RPMI8226 (cell line): ENCODE measurements at places on chromosomes 1 and 21.

DNA sequence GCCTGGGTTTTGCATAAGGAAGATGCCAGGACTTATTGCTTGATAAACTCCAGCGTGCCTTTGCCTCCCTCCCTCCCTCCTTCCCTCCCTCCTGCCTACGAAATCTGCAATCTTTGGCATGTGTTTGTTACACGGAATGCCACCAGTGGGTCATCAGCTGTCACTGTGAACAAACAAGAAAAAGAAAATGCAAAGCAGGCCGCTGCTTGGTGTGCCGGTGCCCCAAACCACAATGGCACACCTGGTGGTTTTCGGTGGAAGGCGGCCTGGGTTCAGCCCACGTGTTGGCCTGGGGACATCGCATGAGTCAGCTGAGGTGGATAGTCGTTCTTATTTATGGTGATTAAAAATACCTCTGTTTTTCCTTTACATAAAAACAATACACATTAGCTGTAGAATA is 16.3 kb upstream of the IFNLR1 start:
- peak; percentile 96 for DNase-seq

GRCh38 chr1:39833621-39834385 is 45.1 kb upstream of the BMP8B start:
- DNase-seq, result no peak

DNA sequence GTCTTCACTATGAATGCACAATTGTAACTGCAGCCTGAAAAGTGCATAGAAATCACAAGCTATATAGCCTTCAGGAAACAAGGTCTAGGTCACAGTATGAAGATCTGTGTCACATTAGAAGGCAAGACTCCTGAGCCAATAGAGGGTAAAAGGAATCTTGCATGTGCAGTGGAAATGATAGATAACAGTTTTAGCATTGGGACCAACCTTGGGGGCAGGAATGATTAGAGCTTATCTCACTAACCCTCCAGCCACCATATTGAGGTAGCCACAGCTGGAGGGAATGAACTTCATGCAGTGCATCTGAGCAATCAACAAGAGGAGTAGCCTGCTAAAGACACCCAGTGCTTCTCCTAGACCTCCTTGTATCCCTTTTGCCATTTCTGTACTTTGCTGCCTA is 390.1 kb downstream of the LTN1 start:
- no peak for DNase-seq

GRCh38 chr1:25802915-25803314 is 2.9 kb downstream of the SELENON start:
- no peak for DNase-seq

DNA sequence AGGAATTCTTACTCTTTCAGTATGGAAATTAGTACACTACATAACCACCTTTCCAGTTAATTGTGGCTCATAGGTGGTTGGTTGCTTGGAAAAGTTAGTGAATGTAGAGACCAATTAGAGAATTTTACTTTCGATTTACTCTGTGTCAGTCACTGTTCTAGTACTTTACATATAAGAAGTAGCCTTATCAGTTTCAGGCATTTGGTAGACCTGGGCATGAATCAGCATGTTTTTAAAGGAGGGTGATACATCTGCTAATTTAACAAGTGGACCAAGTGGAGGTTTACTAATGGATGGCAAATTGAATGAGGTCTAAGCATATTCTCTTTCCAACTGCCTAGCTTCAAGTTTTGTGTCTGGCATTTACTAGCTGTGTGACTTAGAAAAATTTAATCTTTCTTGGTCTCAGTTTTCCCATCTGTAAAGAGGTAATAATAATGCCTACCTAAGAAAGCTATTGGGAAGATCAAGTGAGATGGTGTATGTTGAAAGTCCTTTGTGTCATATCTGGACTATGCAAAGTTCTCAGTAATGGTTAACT is 1158.6 kb downstream of the PLA2G4A start:
- no peak for DNase-seq

- no peak for DNase-seq
Measured at GRCh38 chr1:116989835-116990234, 11.7 kb upstream of the CD101 start.

DNA sequence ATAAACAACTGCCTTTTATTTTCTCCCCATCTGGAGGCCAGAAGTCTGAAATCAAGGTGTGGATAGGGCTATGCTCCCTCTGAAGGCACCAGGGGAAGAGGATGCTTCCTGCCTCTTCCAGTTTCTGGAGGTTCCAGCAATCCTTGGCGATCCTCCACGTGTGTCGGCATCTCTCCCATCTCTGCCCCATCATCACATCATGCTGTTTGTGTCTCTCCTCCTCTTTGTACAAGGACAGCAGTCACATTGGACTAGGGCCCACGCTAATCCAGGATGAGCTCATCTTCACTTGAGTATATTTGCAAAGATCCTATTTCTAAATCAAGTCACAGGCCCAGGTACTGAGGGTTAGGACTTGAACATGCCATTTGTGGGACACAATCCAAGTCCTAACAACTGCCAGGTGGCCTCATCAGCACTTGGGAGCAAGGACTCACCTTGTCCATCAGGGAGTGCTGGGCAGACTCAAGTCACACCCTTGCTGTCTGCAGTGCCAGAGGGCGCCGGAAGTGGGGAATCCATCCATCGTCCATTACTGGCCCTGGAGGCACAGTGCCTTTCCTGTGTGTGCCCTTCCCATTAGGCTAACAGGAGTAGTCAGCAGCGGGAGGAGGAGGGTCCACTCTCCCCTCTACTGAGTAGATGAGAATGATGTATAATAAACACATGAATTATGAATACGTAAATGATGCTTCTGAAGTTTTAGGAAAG is 185.4 kb upstream of the AJAP1 start:
- no peak for DNase-seq

DNA sequence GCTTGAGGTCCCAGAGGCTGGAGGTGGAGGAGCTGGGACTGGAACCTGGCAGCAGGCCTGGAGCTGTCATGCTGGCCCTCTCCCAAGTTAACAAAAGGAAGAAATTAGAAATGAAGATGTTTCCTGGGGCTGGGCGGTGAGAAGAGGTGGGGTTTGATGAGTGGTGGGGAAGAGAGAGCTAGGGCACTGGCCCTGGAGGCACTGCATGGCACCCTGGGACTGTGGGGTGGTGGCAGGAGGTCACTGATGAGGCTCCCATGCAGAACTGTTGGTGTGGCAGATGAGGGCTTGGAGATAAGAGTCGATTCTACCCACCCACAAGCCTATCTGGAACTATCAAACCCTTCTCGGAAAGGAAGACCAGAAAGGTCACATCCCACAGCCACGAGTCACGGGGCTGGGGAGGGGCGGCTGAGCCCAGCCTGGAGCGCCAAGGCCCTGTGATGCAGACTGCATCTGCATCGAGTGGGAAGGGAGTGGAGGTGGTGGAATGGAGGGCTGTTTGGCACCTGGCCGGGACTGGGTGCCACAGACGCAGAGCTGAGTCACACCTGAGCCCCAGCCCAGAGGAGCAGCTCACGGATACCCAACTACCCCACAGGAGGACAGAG is 29.4 kb downstream of the MRPL37 start:
- DNase-seq, result no peak

DNA sequence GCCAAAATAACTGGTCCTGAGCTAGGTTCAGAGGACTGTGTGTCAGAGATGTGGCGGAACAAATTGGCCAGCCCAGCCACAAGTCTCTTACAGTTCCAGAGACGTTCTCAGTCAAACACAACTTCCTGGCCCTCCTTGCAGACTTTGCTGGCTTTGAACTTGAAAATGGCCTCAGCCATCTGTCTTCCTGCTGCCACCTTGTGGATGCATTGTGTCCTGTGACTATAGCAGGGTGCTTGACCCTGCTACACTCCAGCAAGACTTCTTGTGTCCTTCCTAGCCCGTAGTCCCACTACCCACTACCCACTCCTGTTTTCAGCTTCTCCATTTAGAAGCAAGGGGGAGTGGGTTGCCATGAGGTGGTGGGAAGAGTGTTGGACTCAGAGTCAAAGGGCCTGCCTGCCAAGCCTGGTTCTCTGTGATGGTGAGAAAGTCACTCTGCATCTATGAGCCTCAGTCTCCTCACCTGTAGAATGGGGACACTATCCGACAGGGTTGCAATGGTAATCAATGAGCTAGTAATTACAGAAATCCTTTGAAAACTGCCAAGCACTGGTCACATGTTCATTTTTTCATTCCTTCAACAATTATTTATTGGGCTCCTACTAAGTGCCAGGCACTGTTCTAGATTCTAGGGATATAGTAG is 109.9 kb downstream of the IGSF21 start:
- DNase-seq, result peak; percentile 75

DNA sequence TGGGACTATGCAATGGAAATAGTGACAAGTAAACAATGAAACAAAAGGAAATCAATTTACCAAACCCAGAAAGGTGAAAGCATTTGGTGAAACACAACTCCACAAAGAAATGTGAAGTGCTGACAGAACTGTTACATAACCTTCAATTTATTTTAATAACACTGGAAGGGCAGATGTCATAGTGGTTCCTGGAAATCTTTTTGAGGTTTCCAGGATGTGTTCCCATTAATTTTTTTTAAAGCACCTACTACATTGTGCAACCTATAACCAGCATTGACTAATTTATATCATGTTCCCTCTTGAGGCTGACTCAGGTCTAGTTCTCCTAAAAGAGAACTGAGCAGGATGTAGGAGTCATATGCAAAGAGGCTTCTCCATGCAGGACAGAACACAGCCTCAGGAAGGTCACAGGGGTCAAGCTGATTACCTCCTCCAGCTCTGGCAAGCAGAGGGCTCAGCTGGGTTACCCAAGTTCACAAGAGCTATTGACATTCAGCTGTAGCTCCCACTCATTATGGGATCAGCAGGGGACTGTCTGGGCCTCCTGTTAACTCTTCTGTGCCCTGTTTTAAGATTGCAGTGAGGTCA is 157.1 kb upstream of the NRIP1 start:
- peak; percentile 26 for DNase-seq

DNA sequence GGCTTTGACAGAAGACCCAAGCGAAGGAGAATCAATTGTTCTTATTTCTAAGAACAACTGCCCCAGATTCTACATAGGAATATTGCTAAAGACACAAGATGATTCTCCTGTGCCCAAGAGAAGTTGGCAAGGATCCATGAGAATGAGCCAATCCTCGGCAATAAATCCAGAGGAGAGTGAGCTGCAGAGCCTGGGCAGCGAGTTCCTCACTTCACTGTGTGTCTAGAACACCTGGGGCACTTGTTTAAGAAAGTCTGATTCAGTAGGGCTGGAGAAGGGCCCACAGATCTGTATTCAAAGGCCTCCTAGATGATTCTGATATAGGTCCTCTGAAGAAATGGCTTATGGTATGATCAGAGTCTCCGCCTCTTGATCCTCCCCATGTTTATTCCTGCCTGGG is 31.8 kb downstream of the GADD45A start:
- peak; percentile 22 for DNase-seq

GRCh38 chr1:111199881-111200801 is at the start of gene DENND2D:
Gene DENND2D (minus strand): TSS chr1:111200646. CDS start chr1:111200459, 187 bp downstream.
- DNase-seq, result peak; percentile 87

DNA sequence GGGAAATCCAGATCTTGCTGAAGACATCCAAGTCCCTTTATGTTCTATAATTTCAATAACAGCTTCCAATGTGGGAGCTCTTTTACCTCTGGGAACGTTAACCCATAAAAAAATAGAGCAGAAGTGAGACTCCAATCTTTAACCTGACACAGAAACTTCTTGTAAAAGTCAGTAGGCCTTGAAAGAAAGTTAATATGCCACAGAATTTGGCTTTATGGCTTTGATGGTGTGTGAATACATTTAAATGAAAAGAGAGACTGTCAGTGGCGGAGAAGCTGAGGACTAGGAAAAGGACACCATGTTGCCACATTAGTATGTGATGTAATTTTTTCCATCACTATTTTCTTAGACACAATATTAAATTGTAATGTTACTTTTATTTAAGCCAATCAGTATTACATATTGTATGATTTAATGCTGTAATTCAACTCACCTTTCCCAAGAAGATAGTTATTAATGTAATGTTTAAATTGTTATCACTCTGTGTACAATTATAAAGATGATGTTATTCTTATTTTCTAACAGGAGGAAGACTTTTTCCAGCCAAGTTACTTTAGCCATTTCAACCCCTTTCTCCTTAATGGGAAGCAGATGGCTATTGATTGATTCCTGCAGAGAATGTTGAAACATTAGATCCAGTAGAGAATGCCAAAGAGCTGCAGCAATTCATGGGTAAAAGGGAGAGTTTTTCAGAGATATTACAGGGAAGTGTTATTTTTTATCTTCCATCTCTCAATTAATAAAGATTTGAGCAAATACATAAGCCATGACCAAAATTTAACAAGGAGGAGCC is 17.5 kb upstream of the CLDN8 start:
- DNase-seq, result no peak

GRCh38 chr1:21262293-21263051 is 27.8 kb downstream of the ECE1 start:
- no peak for DNase-seq

DNA sequence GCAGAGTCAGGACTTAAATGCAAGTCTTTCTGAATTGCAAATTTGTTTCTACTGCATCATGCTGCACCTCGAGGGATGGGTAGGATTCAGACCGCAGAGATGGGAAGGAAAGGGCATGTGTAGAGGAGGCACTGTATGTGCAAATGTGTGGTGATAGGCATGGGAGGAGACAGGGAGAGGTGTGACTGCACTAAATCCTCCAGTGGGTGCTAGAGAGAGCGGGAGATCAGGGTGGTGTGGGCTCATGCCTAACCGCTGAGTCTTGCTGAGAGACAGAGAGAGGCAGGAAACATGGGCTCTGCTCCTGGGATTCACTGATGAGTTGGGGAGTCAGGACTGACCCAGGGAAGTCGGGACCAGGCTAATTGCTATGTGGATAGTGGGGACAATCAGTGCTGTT is 61.1 kb downstream of the PTPRU start:
- no peak for DNase-seq

- no peak for DNase-seq
Measured at GRCh38 chr1:209643285-209644020, 8.8 kb downstream of the LAMB3 start.

- peak; percentile 40 for DNase-seq
Measured at GRCh38 chr1:67429528-67430357, 459 bp downstream of the SERBP1 start.

GRCh38 chr1:19033515-19033839 is 77.0 kb upstream of the IFFO2 start:
- DNase-seq, result no peak

- DNase-seq, result no peak
Measured at GRCh38 chr1:219771080-219771479, 157.3 kb downstream of the SLC30A10 start.

DNA sequence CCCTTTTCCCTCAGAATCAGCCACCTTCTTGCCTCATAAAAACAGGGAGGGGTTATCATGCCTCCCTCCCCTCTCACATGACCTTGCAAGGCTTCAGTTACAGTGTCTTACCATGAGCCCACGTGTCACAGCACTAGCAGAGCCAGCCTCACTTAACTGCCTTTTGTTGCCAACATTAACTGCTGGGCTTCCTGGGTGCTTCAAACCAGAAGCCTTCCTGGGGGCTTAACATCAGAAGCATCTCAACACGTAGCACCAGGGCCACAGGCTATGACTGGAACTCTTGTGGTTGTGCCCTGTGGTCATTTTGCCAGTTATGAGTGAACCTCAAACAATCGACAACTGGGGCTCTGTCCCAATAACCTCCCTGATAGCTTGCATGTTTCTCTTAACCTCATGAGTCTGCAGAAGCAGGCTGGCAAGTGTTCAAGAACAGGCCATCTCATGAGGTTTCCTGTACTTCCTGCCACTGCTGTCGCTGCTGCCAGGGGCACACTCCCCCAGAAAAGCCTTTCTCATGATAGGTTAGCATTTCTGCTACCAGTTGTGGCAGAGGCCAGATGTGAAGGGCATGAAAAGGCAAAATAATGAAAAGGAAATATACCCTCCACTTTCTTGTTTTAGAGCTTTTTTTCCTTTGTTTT is 132.2 kb downstream of the GLUL start:
- DNase-seq, result peak; percentile 98
